HepG2 (cell line): ENCODE measurements at places on chromosomes 3 and 15. TPM values are rescaled to one million over a fixed set of nuclear protein-coding genes. Genes with fewer than 3 reads are reported as not detected.

TMC3 gene
- polyA plus RNA-seq: not detected in 2 replicates

TGM4 gene
- polyA plus RNA-seq: 0.07 and 0.10 TPM in 2 replicates

SELENOK gene
- polyA plus RNA-seq: 64.6 and 81.0 TPM in 2 replicates

SNAPC5 gene
- 13.4 and 14.8 TPM in 2 replicates for polyA plus RNA-seq

CSPG4 gene
- polyA plus RNA-seq: 0.01 and 0.03 TPM in 2 replicates

PARP14 gene
- 9.0 and 11.8 TPM in 2 replicates for polyA plus RNA-seq

RYR3 gene
- polyA plus RNA-seq: not detected in 2 replicates

CYP1A2 gene
- 0.07 and 0.09 TPM in 2 replicates for polyA plus RNA-seq

GOLGA8S gene
- polyA plus RNA-seq: 0.03 and 0.04 TPM in 2 replicates

DNA sequence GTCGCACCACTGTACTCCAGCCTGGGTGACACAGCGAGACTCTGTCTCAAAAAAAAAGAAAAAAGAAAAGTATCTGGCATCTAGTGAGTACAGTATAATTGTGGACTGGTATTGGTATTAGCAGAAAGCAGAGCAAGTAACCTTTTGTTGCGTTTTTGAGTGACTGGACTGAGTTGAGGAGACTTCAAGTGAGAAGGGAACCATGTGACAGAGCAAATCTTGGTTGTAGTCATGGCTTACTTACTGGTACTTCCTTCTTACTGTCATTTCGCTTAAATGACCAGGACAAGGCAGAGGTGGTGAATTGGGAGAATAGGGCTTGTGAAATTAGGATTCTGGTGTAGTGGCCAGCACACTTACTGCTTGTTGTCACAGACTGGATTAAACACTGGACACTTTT lies 20.6 kb downstream of the RTF1 start:
- no peak for DNase-seq

GRCh38 chr3:132595014-132595413 lies 2.1 kb upstream of the ACKR4 start:
- no peak for DNase-seq

DNA sequence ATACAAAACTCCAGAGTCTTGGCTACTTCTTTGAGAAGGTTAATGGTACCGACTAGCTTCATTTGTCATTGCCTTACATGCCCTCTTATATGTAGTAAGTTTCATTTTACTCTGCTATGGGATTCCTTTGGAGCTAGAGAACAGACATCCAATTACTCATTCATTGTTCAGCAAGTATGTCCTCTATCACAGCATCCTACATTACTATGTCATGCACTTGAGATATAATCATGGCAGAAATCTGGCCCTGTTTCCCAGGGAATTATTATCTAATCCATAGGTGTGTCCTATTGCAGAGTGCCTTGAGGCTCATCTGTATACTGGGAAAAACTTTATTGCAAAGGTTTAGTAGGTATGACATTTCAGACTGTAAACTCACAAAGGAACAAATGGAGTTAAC lies 333.1 kb upstream of the NECTIN3 start:
- DNase-seq: no peak

GRCh38 chr3:152149832-152150231 lies 118.9 kb upstream of the MBNL1 start:
- no peak for DNase-seq

GRCh38 chr3:18732474-18732873 lies 307.3 kb upstream of the SATB1 start:
- no peak for DNase-seq

GRCh38 chr3:76724075-76724474 lies 315.8 kb upstream of the ROBO2 start:
- no peak for DNase-seq

- DNase-seq: no peak
Measured at GRCh38 chr3:68986496-68987208, 26.8 kb downstream of the EOGT start.

- no peak for DNase-seq
Measured at GRCh38 chr3:182349051-182349450, 444.3 kb upstream of the ATP11B start.

- no peak for DNase-seq
Measured at GRCh38 chr3:13822042-13822441, 57.8 kb downstream of the WNT7A start.

- DNase-seq: no peak
Measured at GRCh38 chr3:54557538-54558428, 370.1 kb downstream of the LRTM1 start.

DNA sequence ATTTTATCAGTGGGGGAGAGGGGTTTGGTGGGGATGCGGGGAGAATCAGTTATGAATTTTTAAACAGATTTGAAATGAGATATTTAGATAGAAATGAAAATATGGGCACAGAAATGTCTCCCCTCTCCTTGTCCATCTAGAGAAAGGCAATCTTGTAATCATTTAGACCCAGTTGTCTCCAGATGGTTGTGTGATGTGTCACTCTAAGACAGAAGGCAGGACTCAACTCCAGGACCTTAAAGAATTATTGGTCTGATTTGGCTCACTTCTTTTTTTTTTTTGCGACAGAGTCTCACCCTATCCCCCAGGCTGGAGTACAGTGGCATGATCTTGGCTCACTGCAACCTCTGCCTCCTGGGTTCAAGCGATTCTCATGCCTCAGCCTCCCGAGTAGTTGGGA lies 77.2 kb downstream of the EOMES start:
- no peak for DNase-seq

DNA sequence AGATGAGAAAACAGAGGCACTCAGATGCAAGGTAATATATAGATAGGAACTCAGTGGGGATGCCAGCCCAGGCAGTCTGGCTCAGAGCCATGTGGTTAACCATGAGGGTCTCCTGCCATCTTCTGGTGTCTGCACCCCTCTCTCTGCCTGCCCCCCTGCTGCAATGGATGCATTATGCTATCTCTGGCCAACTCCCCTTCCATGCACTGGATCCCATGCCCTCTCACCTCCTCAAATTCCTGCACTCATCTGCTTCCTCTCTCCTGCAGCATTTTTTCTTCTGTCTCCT lies 163.2 kb downstream of the STT3B start:
- DNase-seq: no peak

DNA sequence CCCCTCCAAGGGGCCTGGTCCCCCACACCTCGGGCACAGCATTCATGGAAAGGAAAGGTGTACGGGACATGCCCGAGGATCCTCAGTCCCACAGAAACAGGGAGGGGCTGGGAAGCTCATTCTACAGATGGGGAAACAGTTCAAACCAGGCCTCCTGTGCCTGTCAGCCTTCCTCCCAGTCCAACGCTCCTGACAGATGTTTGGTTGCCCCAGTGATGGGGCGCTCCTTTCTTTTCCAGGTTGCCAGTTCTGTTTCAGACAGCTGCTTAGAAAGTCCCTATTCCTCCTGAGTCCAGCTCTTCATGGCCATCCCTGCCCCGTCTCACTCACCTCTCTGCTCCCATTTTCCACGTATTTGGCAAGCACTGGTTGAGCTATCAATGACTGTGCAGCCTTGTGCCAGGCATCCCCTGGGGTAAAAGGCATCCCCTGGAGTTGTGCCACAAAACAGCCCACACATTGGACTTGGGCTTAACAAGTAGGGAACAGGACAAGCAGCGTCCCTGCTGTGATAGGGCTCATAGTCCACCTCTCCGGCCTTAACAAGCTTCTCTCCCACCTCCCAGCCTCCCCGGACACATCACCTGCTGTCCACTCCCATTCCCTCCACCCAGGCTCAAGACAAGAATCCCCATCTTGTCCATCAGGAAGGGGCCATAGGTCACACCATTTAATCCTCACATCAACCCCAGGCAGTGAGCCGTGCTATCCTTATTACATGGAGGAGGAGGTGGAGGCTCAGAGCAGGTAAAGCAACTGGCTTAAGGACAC lies 6.6 kb downstream of the OXTR start:
- no peak for DNase-seq

DNA sequence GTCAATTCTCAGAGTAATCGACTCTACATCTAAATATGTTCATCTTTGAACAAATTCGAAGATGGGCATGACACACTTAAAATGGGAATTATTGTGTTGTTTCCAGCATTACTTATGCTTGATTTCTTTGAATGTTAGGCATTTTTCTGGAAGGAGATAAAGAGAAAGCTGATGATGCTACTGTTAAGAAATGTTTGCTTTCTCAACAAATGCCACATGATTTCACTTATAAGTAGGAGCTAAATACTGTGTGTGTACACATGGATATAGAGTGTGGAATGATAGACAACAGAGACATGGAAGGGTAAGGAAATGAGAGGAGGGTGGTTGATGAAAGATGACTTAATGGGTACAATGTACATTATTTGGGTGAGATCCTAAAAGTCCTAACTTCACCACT lies 400.9 kb downstream of the TBL1XR1 start:
- no peak for DNase-seq

GRCh38 chr15:38941399-38941953 lies 376.9 kb upstream of the RASGRP1 start:
- DNase-seq: no peak
